Cerebellar nuclear complex (tissue), 1 donor: ENCODE measurements at places on chromosomes 2 and 18.

DNA sequence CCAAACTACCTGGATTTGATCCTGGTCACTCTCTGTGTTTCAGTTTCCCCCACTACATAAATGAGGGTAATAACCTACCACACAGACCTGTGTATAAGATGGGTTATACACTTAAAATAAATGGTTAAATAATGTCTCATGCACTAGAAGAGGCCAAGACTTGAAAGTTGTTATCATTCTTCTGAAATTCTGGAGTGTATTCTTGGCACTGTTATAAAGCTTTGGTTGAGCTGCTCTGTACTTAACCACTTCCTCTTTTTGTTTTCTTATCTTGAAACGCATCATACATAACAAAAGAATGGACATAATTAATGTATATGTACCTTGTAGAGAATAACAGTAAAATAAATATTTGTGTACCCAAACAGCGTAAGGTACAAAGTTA lies 281.0 kb downstream of the AFF3 start:
- no peak for DNase-seq

- DNase-seq, result no peak
Measured at GRCh38 chr2:70019096-70019495, 57.7 kb upstream of the ASPRV1 start.

GRCh38 chr2:26968001-26968400 lies 2.4 kb upstream of the MAPRE3 start:
- no peak for DNase-seq

- DNase-seq, result no peak
Measured at GRCh38 chr2:163692611-163693482, 43.0 kb downstream of the FIGN start.

- DNase-seq, result no peak
Measured at GRCh38 chr2:207692206-207693065, 19.0 kb upstream of the CCNYL1 start.

GRCh38 chr2:118269408-118270051 lies 181.3 kb downstream of the INSIG2 start:
- no peak for DNase-seq

DNA sequence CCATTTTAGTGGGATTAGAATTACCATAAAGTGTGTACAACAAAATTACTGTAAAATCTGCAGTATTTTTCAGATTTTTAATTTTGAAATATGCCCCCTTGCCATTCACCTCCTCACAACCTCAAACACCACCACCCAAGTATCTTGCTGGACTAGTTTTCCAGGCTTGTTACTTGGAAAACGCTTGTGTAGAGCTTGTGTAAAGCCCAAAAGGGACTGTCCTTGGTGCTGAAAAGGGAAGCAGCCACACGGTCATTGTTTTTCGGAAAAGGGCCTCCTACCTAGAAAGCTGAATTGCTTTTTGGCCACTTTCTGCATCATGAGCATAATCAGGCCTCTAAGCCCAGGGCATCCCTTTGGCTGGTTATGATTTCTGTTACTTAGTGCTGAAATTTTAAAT lies 563.4 kb downstream of the LRRTM4 start:
- DNase-seq, result no peak

DNA sequence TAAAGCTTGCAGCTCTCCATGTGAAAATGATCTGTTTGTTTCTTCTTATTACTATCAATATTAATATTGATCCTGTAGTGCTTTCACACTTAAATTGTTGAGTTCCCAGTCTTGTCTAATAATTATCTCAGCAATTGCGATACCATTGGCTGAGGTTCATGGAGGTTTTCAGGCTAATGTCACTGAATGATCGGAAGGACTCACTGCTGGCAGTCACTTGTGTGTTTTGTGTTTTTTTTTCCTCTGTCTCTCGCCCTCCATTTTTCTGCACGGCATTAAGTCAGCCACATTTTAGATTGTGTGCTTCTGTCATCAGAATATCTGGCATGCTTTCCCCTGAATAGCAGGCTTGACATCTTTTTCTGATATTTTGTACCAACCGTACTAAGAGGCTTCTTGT lies 43.7 kb downstream of the AGAP1 start:
- no peak for DNase-seq

- no peak for DNase-seq
Measured at GRCh38 chr2:457262-457661, 169.4 kb upstream of the ALKAL2 start.

DNA sequence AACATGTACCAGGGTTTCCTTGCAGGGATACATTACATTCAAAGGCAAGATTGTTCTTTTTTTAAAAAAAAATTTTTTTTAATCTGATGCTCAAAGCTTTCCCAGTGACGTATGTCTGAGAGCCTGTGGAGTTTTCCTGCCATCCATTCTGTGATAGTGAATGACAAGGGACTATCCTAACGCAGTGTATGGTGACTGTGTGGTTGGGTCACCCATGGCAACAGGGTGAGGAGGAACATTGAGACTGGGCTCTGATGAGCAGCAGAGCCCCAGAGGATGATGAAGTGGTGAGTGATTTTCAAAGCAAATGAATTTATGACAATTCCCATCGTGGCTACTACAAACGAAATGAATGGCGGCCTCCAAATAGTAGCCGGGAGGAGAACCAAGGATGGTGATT lies 28.6 kb upstream of the CTAGE1 start:
- no peak for DNase-seq

DNA sequence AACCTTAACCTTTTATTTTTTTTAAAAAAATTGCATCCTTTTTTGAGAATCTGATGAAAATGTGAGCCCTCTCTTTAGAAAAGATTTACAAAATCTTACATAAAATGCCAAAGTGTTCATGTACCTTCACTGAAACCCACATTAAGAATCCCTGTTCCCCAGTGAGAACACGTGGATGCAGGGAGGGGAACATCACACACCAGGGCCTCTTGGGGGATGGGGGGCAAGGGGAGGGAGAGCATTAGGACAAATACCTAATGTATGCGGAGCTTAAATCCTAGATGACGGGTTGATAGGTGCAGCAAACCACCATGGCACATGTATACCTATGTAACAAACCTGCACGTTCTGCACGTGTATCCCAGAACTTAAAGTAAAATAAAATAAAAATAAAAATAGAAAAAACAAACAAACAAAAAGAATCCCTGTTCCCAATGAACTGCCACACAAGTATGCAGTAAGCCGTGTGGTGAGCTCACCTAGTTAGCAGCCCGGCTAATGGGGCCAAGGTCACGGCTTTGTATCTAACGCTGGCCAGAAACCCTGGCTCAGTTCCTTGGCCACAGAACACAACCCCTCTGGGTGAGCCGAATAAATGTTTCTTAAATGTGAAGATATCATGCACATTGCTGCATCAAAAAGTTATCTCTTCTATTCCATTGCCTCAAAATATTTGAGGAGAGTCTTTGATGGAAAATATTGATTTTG lies 41.4 kb downstream of the CHST9 start:
- DNase-seq, result no peak

GRCh38 chr2:237314198-237314597 lies 99.8 kb downstream of the COL6A3 start:
- DNase-seq, result no peak

GRCh38 chr2:27889774-27890145 lies 427 bp downstream of the RBKS start:
- no peak for DNase-seq

GRCh38 chr2:157929871-157930667 lies 53.9 kb upstream of the ACVR1 start:
- no peak for DNase-seq

DNA sequence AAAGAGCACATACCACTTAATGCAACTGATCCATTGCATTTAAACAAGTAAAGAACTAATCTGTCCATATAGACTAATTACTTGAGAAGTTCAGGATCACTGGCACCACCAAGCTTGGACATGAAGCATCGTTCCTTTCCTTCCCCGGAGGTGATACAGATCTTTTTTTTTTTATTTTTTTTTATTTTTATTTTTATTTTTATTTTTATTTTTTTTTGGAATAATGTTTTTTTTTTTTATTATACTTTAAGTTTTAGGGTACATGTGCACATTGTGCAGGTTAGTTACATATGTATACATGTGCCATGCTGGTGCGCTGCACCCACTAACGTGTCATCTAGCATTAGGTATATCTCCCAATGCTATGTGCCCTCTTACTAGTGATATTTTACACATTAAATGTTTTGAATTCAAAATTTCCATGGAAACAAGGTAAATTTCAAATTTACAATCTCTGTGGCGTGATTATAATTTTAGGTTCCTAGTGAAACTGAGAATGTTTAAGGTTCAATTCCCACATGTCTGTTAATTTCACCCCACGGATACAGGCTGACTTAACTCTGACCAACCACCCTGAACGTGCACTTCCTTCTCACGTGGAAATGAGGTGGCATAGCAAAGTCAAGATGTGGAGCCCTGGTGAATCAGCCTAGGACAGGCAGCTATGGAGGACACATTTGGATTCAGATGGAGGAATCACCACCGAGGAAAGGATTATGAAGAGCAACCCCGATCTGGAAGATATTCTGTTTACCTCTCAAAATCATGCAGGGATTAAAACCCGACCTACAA lies 101.6 kb upstream of the THOC1 start:
- DNase-seq, result no peak

- no peak for DNase-seq
Measured at GRCh38 chr18:80201739-80202138, 45.6 kb downstream of the PARD6G start.

GRCh38 chr2:117760916-117761315 lies 53.6 kb upstream of the DDX18 start:
- DNase-seq, result no peak

- no peak for DNase-seq
Measured at GRCh38 chr2:11830708-11831301, 84.4 kb downstream of the LPIN1 start.

DNA sequence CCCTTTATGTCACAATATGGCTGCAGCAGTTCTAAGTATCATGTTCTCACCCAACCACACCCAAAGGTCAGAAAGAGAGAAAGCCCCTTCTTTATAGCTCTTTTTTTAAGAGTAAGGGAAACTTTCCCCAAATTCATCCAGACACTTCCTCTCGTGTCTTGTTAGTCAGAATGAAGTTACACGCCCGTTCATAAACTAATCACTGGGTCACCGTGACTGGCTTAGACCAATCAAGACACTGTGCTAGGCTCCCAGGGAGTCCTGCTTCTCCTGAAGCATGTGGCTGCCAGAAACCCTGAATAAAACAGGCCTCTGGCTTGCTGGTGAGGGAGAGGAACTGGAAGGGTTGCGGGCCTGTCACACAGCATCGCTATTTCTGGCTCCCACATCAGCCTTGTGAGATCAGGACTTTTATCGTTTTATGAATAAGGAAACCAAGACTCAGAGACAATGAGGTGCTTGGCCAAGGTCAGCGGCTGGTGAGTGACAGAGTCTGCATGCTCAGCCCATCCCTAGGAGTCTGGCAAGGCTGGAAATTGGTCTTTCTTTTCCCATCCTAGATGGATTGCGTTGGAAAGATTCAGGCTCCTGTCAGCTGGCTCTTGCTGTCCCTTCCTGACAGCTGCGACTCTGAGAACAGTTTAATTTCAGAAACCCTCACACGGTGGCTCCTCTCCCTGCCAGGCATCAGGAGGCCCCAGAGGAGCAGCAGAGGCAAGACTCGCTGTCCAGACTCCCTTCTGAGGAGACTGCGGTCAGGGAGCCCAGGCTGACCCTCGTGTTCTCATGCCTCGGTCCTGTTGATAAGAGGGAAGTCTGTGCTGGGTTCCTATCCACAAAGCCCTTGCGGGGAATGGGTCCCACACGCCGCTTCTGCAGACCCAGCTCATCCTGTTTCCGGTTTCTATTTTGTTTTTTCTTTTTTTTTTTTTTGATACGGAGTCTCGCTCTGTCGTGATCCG lies 104.5 kb upstream of the TAF1B start:
- no peak for DNase-seq

DNA sequence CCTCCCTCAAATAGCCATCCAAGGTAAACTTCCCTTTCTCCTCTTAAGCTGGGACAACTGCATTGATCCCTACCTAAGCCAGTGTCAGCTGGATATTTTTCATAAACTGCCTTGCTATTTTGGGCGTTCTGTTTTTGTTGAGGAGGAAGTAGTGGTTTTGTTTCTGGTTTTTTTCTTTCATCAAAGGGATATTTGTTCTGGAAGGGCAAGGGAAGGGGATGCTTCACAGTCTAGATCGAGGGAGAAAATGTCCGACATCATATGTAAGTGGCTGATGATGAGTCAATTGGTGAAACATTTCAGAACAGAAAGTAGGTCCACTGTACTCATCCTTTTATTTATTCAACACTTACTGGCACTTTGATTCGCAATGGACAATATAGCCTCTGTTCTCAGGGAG lies 31.0 kb downstream of the TANC1 start:
- no peak for DNase-seq

GRCh38 chr2:166170356-166170755 lies 42.5 kb upstream of the SCN1A start:
- DNase-seq, result no peak

- no peak for DNase-seq
Measured at GRCh38 chr18:63257453-63257852, 62.1 kb downstream of the BCL2 start.

- DNase-seq, result no peak
Measured at GRCh38 chr18:47501946-47502345, 250.5 kb upstream of the SKOR2 start.

- no peak for DNase-seq
Measured at GRCh38 chr2:44951714-44952113, 10.2 kb downstream of the SIX3 start.

GRCh38 chr18:9182852-9183399 lies 46.3 kb downstream of the ANKRD12 start:
- no peak for DNase-seq

- DNase-seq, result no peak
Measured at GRCh38 chr2:105072039-105072438, 34.2 kb downstream of the MRPS9 start.
